ENCODE measurements at places on chromosomes 16 and 17.

GRCh38 chr17:42937712-42938596, 26.3 kb downstream of the AARSD1 start:
- peak; percentile 45 for DNase-seq

GRCh38 chr16:2790631-2791030, 3.3 kb upstream of the PRSS33 start:
- no peak for DNase-seq

- no peak for DNase-seq
These were observed 10.9 kb downstream of the STH start for GRCh38 chr17:46009681-46010596.

GRCh38 chr17:49327835-49328784, 33.9 kb downstream of the ZNF652 start:
- DNase-seq = no peak

DNA sequence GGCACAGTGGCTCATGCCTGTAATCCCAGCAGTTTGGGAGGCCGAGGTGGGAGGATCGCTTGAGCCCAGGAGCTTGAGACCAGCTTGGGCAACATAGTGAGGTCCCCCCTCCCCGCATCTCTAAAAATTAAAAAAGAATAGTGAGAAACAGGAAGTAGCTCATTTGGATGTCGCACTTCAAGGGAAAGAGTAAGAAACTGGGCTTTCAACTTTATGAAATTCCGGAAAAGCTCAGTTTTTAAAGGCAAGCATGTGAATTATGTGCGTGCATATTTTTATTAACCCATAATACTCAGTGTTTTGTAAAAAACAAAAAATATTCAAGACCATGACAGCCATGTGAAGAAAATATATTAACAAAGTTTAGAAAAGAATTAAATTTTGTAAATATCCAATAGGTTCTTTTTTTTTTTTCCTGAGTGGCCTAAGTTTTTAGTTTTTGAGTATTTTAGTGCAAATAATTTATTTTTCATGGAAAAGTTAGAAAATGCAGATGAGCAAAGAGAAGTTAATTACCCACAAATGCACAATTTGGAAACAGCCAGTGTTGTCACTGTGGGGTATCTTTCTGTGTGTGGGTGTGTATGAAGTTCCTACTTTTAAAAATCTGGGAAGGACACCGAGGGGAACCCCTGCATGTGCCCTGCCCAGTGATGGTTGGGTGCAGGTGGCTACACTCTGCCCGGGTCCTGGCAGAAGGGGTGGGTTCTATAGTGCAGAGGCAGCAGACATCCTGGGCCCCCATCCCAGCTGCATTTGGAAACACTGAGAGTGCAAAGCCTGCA, 40.0 kb downstream of the CIBAR2 start:
- no peak for DNase-seq

DNA sequence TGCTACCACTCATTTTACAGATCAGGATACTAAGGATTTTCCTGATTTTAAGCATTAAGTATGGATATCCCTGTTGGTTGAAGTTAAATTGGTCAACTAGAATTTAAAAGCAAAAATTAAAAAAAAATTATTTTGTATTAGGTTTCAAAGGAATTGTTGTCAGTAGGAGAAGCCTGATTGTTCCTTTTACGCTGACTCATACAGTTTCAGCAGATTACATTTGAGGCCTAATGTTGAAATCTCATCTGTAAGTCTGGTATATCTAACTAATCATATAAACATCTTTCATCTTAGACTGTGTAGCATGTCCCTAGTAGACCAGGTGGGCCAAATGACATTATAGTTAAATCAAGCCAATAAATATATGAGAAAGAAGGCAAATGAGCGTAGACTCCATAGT, 83.5 kb downstream of the FTO start:
- no peak for DNase-seq

GRCh38 chr16:15973421-15973820, 24.0 kb downstream of the ABCC1 start:
- DNase-seq = no peak

DNA sequence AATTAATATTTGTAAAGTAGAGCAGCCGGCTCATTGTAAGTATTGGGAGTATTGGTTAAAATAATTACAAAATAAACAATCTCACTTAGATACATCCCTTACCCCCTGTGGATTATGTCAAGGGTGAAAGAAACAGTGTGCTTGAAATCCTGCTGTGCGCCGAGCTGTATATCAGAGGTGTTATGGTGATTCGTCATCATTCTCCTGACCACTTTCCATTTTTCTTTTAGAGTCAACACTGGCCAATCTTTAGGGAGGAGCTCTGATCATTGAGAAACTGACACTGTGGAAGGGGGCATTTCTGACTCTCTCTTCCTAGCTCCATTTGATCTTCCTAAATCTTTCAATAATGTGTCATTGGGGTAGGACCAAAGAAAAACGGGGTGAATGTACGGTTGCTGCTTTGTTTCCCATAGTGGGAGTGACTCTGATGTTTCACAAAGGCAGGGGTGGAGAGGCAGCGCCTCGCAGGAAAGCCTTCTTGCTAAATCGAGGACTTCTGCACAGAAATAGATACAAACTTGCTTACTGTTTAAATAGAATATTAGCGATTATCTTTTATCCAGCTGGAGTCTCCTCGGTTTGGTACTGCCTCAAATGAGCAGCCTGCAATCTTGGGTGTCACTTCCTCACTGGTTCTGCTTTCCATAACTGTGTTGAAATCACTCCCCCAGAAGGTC, 123.4 kb downstream of the PRKCB start:
- peak; percentile 20 for DNase-seq

DNA sequence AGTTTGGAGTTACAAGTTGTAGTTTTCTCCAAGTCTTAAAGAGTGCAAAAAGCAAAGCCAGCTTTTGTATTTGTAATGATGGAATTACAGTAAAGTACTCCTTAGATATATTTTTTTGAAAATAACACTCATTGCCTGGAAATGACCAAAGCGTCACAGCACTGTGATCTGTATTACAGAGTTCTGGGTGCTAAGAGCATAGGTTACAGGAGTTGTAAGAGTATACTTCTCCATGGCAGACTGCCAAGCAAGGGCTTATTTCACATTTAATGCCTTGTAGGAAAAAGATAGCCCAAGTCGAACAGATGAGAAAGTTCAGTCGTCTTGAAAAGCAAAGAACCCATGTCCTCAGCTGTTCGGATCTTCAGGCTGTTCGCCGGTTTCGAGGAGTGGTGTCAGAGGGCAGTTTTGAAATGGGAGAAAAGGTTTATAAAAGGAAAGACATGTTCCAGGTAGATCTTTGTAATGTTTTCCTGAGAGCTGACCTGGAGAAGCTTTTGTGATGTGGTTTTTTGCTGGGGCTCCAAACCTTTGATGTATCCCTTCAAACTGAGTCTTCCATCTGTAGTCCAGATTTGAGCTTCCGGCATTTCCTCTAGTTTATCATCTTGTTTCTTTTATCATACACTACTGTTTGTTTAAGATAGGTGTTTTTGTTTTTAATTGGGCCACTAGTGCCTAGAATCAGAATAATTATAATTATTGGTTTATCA, 41.3 kb downstream of the ERCC4 start:
- no peak for DNase-seq

DNA sequence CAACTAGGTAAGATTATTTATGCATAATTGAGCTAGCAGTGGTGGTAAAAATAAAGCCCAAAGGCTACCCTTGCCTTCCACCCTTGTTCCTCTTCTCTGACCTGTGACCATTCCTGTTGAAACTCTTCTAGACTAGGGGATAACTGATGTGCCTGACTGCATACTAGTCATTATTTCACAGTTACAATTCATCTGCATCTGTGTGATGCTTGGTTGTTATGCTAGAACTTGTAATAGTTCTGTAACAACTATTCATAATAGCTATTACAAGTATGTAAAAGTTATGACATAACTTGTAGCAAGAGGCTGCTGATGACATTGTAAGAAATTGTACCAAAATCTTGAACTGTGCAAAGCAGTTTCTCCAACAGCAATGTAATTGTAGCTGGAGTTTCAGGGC, 2.4 kb upstream of the VAC14 start:
- DNase-seq = no peak

DNA sequence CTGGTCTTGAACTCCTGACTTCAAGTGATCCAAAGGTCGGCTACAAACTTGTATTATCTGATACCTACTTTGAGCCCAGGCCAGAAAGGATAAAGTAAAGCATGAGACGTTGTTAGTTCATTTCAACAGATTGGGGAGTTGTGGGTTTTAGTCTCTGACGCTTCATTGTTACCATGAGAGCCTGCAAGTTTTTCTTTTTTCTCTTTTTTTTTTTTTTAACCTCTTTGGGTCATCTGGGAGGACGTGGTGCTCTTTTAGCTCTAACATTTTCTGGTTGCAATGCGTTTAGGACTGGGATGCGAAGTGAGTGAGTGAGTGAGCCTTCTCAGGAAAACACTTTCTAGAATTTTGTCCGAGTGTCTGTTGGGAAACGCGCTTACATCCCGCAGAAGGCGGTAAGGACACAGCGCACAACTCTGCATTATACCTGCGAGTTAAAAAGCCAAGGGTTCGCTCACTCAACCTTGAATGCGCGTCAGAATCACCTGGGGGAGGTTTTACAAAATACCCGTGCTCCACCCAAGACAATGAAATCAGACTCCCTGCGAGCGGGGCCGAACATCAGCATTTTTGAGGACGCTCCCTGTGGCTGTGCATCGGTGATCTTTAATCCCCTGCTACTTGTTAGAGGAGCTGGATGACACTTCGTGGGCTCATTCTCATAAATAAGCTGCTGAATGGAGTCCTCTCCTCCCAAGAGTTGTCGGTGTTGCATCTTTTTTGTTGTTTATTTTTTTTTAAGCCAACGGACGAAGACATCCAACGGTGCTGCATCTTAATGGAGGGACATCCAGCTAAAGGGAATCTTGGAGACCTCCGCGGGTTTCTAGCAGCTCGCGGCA, 629 bp upstream of the RNF135 start:
- DNase-seq = peak; percentile 32

GRCh38 chr16:74560912-74561311, 46.0 kb downstream of the GLG1 start:
- DNase-seq = no peak

- no peak for DNase-seq
These were observed 9.8 kb downstream of the SLC7A6OS start for GRCh38 chr16:68300734-68301459.
